ENCODE measurements at places on chromosomes 7 and 10.
A peak's percentile ranks its signal among the peaks of the same experiment; 100 is the strongest.

DNA sequence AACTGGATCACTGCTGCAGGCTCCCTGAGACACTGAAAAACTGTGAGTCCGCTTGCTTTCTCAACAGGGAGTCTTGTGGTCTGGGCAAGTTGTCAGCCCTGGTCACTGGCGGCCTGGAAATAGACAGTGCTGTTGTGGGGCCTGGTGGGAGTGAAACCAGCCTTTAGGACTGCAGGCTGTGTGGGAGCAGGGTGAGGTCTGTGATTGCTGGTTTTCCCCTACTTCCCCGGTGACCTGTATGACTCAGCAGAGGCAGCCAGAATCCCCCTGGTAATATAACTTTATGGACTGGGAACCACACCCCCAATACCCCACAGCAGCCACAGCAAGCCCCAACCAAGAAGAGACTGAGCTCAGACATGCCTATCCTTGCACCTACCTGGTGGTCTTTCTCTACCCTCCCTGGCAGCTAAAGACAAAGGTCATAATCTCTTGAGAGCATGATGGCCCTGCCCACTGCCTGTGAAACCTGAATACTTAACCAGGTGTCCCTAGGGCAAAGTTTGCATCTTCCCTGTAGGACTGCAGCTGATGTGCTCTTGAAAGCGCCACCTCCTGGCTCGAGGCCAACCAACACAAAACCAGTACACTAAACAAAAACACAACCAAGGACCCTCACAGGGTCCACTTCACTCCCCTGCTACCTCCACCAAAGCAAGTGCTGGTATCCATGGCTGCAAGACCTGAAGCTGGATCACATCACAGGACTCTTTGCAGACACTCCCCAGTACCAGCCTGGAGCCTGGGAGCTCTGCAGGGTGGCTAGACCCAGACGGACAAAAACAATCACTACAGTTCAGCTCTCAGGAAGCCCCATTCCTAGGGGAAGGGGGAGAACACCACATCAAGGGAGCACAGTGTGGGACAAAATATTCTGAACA is 7.2 kb upstream of the ADAM22 start:
- DNase-seq = no peak

DNA sequence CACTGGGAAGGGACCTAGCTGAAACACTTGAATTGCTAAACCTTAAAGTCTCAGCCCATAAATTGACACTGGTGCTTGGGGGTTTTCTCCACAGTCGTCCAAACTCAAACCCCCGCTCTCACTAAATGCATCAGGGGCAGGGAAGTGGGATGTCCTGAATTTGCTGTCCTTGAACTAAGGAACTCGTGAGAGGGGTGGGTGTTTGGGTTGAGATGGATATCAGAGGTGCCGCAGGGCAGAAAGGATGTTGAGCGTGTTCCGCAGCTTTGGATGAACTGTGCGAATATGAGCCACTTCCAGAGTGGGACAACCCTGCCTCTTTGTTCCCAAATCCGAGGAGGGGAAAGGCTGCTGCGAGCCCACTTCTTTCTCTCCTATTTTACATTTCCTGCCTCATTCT is 90.3 kb upstream of the LYZL2 start:
- DNase-seq = no peak

DNA sequence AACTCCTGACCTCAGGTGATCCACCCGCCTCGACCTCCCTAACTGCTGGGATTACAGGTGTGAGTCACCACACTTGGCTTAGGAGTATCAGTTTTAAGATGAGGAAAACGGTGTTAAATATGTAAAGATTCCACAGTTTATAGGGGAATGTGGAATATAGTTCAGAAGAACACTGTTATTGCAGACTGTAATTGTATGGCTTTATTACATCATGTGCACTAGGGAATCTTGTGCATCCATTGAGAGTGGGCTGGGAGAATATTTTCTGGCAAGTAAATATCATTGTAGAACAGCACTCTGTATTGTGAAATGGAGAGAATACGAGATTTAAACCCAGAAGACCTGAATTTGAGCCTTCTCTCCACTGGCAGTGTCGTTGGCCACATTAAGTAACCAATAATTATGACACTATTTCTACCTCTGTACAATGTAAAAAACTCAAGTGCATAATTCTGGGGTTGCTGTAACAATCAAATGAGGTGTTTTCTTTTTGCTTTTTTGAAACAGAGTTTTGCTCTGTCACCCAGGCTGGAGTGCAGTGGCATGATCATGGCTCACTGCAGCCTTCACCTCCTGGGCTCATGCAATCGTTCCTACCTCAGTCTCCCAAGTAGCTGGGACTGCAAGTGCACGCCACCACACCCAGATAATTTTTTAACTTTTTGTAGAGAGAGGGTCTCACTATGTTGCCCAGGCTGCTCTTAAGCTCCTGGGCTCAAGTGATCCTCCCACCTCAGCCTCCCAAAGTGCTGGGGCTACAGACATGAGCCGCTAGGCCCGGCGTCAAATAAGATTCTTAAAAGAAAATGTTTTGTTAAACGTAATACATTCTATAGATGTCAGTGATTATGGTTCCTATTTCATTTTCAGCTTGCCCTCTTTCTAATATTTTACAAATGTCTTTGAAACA is 12.0 kb upstream of the PARD3 start:
- DNase-seq = no peak

DNA sequence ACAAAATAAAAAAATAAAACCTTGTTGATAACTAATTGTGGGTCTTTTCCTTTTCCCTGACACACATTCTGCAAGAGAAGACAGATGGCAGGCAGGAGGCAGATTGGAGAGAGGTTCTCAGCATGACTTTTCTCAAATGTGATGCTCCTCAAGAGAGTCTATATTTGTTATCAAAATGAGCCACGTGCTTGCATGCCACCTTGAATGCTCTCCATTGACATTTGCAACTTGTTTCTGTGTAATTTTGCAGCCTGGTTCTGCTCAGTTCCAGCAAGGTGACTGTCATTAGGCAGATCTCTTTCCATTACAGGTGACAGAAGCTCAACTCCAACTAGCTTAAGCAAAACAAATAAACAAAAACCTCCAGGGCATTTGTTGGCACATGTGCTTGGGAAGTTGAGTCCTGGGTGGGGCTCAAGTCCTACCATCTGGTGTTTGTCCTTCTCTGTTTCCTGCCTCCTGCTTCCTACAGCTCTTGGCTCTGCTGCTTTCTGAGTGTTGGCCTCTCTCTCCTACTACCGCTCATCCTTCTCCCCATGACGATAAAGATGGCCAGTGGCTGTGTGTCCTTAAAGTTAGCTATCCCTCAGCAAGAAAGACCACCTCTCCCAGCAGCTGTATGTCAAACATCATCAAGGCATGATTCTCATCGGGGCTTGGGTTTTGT is 56.7 kb downstream of the GRK5 start:
- DNase-seq = no peak

DNA sequence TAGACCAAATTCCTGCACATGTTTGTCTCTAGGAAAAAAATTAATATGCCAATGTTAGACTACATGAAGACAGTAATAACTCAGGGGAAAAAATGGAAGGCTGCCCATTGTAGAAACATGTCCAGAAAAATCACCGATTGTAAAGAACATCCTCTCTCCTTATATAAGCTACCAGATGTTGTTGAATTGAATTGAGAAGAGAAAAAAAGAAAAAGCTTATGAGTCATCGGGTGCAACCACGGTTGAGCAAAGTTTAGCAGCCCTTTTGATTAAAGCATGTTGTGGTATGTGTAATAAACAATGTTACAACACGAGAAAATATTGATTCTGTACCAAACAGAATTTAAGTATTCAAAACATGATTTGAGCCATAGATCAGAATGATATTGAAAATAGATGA is 102.3 kb upstream of the ARHGAP21 start:
- no peak for DNase-seq

- DNase-seq = peak; percentile 46
Observed at GRCh38 chr10:127737563-127738511, 852 bp downstream of the FOXI2 start.

- DNase-seq = peak; percentile 75
Observed at GRCh38 chr7:2633538-2634266, 1.9 kb downstream of the TTYH3 start.

GRCh38 chr10:71269301-71270288 is 49.5 kb upstream of the SLC29A3 start:
- no peak for DNase-seq

GRCh38 chr7:157702311-157703023 is 365.7 kb downstream of the DNAJB6 start:
- DNase-seq = no peak

GRCh38 chr7:1320616-1321240 is 88.1 kb downstream of the UNCX start:
- no peak for DNase-seq

DNA sequence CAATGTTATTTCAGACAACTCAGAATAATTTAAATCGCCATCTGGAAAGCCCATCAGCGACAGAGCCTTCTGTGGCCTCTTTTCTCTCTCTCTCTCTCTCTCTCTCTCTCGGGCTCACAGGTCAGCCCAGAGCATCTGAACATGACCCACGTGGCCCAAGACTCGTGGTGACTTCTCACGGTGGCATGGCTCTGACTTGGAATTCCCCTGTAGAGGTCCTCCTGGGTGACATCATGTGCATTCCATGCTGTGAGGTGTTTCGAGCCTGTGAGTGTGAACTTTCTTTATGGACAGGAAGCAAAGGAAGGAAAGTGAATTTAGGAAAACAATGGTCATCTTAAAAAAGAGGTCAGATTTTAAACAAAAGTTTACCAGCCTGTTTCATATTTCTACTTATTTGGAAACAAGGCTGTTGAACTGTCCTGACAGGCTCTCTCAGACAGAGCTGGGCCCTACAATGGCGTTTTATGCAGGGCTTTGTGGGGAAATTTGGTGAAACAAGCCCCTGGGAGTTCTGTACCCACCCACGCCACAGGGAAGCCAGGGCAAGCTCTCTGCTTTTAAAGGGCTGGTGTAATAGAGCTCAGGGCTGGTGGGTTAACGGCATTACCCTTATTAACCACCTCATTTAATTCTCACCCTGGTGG is 359.7 kb upstream of the ZNF32 start:
- DNase-seq = peak; percentile 20

DNA sequence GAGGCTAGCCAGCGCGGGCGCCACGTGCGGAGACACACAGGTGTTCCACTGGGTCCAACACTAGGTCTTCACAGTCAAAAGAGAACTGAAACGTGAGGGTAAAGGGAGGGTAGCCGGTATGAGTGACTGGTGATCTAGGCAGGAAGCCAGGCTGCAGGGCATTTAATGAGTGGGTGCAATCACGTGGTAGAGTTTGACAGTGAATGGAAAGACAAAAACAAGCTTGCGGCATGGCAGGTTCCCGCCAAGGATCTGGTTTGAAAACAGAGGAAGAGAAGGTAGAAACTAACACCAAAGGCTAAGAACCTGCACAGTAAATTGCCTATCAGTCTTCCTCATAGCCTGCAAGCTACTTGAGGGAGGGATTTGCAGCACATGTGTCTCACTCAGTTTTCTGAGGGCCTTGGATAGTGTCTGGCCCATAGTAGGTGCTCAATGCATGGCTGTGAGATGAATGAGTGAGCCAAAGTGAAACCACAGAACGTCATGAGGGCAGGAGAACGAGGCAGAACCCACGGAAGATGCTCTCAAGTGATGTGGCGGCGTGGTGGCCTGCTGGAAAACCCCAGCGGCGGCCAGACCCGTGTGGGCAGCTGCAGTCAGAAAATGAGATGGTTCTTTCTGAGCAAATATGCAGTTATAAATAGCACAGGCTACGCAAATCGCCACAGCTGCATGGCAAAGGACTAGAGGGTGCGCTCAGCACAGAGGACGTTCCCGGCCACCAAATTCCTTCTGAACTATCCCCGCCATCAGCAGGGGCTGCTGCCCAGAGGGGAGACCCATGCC is 183.6 kb upstream of the NFE2L3 start:
- DNase-seq = no peak

DNA sequence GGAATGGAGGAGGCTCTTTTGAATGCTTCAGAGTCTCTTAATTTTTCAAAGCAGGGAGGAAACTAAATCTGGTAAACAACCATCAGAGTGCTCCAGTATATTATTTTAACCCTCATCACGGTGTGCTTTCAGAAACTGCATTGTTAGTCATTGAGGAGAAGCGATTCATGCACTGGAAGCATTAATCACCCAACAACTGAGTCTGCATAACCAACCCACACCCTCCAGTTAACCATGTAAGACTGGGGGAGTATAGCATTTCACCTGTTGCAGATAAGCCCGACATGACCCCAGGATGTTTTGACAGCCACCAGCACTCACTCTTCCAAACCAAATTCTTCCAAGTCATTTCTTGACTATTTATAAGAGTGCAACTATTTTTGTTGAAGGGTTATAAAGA is 257.6 kb downstream of the GATA3 start:
- DNase-seq = no peak

- no peak for DNase-seq
Observed at GRCh38 chr10:130492266-130492934, 356.2 kb downstream of the GLRX3 start.

GRCh38 chr10:112279433-112279832 is 3.8 kb upstream of the TECTB start:
- no peak for DNase-seq

- DNase-seq = peak; percentile 60
Observed at GRCh38 chr7:84701524-84702306, 485.1 kb downstream of the SEMA3D start.

- DNase-seq = no peak
Observed at GRCh38 chr7:158805414-158805813, 23.9 kb downstream of the ESYT2 start.

- DNase-seq = no peak
Observed at GRCh38 chr7:138665669-138666140, 35.5 kb downstream of the SVOPL start.

DNA sequence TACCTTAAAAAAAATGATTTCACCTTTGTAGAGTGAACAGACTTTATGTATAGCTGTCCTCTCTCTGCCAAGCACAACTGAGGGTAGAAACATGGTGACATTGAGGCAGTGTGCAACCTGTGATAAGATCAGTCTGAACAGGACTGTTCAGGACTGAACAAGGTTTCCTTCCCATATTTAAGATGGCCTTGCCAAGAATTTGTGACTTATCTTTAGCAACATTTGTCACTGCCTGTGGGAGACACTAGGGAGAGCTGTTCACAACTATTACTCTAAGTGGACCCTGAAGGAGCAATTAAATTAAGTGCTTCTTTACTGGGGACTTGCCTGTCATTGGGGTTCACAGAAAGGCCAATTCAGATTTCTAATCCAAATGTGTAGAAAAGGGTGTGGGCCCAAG is 6.7 kb downstream of the OR13A1 start:
- DNase-seq = no peak

GRCh38 chr7:137985897-137986251 is 16.0 kb downstream of the CREB3L2 start:
- DNase-seq = no peak

GRCh38 chr7:460374-461116 is 59.1 kb downstream of the PDGFA start:
- DNase-seq = peak; percentile 71
